Effector memory CD4-positive, alpha-beta T cell (primary cell): ENCODE measurements at places on chromosomes 16 and 17.

DNA sequence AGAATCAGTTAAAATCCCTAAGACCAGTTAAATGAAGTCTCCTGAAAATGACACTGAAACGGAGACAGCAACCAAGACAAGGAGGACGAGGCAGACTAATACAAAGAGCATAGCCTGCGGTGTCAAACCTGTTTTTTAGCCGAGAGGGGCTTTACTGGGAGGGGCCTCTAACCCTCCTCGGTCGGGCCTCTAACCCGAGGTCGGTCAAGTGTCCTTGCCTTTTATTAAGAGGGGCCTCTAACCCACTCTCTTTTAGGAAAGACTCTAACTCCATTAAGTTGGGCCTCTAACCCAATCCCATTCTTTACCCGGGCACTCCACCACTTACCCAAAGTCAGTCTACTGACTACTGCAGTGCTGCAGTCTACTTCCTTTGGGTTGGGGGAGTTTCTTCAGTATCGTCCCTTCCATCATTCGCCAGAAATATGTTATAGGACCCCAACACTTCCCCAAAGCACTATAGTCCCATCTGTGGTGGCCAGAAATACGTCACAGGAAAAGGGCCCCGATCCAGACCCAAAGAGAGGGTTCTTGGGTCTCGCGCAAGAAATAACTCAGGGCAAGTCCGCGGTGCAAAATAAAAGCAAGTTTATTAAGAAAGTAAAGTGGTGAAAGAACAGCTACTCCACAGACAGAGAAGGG, 39.2 kb upstream of the ARL4D start:
- no peak for DNase-seq

DNA sequence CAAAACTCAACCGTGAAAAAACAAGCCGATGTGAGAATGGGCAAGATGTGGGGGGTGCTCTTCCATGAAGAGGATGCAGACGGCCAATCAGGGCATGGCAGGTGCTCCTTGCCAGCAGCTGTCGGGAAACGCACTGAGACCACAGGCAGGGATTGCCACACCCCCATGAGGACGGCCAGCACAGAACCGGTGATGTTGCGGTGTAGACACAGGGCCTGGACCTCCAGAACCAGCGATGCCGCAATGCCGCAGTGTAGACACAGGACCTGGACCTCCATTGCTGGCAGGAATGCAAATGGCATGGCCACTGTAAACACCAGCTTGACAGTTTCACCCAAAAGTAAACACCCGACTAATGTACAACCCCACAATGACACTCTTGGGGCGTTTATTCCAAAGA, 164.9 kb downstream of the BANP start:
- no peak for DNase-seq

DNA sequence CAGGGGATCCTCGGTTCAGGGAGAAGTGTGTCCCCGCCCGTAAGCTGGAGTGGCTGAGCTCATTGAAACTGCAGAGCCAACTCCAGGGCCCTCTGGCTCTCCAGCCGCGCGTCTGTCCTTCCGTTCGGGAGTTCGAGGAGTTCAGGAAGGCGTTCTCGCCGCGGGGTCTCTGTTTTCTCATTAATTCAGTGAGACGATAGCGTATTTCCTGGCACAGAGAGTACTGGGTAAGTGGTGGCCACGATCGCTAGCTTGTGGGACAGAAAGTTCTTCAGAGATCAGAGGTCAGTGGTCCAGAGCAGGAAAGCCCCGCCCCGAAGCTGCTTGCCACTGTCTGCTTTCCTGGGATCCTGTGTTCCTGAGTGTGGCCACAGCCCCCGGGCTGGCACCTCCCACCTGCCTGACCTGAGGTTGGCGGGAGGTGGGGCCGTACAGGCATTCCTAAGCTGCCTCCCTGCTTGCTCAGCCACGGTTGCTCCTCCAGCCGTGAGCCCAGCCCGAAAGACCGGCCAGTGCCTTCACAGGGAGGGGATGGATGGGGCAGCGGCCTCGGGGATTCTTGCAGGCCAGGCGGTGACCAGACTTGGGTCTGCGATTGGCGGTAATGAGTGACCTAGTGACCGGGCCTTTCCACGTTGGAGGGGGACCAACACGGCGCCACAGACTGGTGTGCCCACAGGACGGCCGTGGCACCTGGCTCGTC, 8.9 kb downstream of the BAIAP2 start:
- DNase-seq, result no peak

- DNase-seq, result no peak
Measured at GRCh38 chr16:86926181-86927094, 348.1 kb downstream of the FOXL1 start.

- peak; percentile 6 for DNase-seq
Measured at GRCh38 chr16:88856122-88856827, 472 bp downstream of the GALNS start.
